ENCODE measurements at places on chromosomes 13 and 19.

GRCh38 chr19:6649185-6649584 is 20.8 kb downstream of the TNFSF14 start:
- no peak for DNase-seq

- DNase-seq: no peak
Measured at GRCh38 chr13:112582263-112582662, 5.7 kb downstream of the TUBGCP3 start.

GRCh38 chr19:13207846-13208671 is 57.8 kb downstream of the IER2 start:
- peak; percentile 62 for DNase-seq

- no peak for DNase-seq
Measured at GRCh38 chr13:51262501-51263211, 40.5 kb downstream of the FAM124A start.

DNA sequence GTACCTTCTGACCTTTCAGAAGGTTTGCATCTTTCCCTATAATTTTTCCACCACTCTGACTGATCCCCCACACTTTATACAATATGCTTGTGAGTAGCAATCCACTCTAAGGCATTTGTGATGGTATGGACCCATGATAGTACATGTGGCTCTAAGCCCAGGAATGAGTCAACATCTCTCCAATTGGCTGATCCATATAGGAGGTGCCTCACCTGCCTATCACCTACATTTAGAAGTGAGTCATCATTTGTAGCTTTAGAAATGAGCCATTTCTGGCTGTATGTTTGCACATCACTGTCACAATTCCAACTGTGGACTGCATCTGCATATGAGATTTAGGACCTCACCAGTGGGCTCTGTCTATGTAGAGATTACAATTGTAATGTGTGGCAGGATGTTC is 133.1 kb upstream of the ZNF91 start:
- no peak for DNase-seq

DNA sequence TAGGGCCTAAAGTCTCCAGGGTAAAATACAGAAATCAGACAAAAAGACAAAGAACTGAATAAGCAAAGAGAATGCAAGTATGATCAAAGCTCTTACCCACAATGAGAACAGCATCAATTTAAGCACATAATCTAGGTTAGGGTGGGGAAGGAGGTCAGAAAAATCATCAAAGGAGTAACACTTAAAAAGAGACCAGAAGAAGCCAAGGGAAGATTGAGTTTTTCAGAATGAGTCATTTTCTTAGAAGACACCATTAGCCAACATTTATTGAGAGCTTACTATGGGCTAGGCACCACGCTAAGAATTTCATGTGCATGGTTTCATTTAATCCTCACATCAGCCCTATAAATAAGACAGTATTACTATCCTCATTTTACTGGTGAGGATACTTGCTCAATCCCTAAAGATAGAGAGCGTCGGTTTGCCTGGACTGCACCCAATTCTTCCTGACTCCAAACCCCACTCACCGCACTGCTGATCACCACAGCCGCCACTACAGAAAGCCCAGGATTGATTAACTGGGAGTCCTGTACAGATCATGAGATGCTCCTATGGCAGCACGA is 1.7 kb upstream of the SHISA2 start:
- DNase-seq: no peak

- DNase-seq: no peak
Measured at GRCh38 chr19:44662691-44663385, 8.4 kb upstream of the CEACAM19 start.

GRCh38 chr13:47794963-47795362 is 206.1 kb downstream of the SUCLA2 start:
- no peak for DNase-seq

GRCh38 chr19:51535535-51535934 is 4.1 kb upstream of the SIGLEC6 start:
- DNase-seq: no peak

GRCh38 chr19:2804156-2805004 is 15.3 kb upstream of the ZNF554 start:
- no peak for DNase-seq

DNA sequence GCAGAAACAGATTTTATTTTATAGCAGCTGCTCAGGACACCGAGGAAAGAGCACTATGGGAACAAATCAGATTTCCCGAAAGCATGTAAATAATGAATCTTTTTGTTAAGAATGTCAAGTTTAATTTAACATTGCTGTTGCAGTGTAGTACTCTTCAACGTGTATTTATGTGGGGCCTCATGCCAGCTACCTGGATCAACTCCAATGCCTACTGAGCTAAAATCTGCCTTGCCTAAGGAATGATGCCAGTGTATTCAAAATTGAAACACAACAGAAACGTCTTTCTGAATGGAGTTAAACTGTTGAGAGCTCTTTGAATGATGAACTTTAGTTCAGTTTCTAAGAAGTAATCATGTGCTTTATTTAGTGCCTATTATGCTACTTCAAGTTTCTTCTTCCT is 1379.8 kb upstream of the ATXN8OS start:
- no peak for DNase-seq

DNA sequence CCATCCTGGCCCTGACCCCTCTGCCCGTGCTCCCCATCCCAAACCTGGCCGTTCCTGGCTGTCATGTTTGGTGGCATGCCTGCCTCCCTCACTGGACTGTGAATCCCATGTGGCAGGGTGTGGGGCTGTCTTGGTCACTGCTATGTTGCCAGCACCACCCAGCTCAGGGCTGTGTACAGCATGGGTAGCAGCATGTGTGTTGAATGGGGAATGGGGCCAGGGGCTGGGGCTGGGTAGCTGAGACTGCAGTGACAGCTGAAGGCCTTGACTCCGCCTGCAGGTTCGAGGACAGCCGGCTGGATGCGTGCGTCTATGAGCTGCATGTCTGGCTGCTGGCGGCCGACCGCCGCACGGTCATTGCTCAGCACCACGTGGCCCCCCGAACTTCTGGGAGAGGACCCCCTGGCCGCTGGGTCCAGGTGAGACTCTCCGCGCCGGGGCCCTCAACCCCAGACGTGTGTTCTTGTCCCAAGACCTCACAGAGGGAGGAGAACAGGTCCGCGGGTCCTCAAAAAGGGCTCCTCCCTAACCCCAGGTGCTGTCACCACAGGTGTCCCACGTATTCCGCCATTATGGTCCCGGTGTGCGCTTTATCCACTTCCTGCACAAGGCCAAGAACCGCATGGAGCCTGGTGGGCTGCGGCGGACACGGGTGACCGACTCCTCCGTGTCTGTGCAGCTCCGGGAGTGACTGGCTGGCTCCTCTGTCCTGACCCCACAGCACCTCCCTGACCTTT is 3.5 kb downstream of the NCCRP1 start:
- DNase-seq: no peak

GRCh38 chr13:33411312-33411711 is 125.8 kb upstream of the STARD13 start:
- DNase-seq: no peak

- no peak for DNase-seq
Measured at GRCh38 chr13:104953588-104953987, 1581.9 kb downstream of the EFNB2 start.

GRCh38 chr13:97327086-97327485 is 105.0 kb downstream of the MBNL2 start:
- no peak for DNase-seq

DNA sequence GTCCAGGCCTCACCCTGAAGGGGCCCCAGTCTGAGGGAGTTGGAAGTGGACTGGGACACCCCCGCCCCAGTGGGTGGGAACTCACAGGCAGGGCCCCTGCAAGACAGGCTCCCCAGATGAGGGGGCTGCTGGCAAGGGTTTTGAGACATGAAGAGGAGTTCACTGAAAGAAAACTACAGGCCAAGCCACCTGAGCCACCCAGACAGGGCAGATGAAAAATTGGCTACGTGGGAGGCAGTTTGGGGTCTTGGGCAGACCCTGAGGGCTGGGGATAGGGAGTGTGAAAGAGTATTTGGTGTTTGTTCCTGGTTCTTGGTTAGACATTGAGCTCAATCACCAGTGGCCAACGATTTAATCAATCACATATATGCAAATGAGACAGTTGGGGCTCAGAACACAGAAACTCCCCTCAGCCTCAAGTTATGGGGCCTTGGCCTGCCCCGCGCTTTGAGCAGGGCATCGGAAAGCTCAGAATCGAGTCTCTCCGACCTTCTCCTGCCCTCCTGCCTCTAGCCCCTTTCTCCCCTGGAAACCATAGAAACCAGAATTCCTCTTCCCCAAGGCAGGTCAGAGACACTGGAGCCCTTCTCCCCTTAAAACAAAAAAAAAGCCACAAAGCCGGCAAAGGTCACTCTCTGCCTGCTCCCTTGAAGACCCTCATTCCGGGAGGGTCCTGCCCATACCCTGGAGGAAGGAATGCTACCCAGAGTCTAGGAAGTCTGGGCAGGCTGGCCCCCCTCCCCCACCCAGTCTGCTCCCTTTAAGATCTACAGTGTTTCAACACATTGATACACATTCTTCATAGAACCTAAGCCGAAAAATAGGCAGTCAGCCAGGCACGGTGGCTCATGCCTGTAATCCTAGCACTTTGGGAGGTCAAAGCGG is 1.3 kb upstream of the ISYNA1 start:
- DNase-seq: no peak

DNA sequence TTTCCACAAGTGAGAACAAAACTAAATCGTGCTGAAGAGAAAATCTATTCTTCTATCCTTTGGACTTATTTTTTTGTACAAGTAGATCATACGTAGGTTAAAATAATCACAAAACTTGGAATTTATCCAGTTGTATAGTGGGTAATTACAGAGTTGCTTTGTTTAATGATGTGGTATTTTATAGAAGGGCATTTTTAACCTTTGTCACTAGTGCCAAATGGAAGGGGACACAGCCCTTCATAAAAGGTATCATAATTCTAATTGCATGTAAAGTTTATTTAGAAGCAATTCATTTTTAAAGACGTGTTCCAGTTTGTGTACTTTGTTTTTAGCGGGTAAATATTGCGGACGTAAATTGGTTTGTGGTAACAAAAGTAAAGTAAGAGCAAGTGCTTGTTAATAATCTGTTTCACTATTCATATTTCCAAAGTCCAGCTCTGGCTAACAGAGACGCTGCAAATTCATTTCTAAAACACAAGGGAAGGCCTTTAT is 99.5 kb downstream of the ERCC5 start:
- no peak for DNase-seq

DNA sequence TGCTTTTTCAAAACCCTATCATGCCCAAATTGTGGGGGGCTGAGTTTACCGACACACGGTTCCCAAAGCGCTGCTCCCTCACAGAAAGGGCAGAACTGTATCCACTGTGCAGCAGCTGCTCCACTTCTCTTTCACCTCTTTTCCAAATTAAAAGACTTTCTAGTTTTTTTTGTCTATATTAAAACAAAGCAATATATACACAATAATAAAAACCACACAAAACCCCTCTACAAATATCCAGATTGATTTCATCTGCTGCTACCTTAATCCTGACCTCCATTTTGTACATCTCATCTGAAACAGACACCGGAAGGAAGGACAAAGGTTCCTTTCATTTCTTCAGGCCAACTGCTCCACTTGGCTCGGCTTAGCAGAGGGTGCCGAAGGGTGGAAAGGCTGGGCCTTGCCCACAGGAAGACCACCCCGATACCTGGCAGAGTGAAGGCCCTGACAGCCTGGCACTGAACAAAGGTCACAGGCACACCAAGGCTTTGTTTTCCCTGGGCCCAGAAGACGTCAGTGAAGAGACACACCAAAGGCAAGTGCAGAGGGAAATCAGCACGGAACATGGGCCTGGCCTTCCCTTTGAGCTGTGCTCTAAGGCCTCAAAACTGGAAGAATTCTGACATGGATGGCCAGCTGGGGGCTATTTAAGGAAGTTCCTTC is 71.6 kb downstream of the LATS2 start:
- no peak for DNase-seq

GRCh38 chr13:42997381-42997780 is 5.3 kb upstream of the EPSTI1 start:
- DNase-seq: no peak

DNA sequence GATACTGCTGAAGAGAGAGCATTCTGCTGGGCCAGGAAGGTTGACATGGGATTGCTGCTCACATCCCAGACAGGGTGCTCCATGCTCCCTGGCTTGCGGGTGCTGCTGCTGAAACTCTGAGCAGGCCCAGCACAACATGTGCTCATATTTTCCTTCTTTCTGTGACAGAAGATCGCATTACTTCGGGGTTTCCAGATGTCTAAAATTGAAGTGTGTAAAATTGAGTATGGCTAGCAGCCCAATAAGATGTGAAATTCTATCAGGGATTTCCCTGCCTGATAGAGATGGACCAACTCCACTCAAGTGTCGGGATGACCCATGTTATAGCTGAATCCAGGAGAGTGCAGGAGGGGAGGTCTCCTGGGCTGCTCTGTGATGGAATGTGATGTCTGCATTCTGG is 55.6 kb upstream of the KL start:
- DNase-seq: no peak

GRCh38 chr13:21139374-21139773 is 37.0 kb downstream of the SKA3 start:
- DNase-seq: no peak

- DNase-seq: no peak
Measured at GRCh38 chr13:97873398-97873797, 80.1 kb upstream of the IPO5 start.

DNA sequence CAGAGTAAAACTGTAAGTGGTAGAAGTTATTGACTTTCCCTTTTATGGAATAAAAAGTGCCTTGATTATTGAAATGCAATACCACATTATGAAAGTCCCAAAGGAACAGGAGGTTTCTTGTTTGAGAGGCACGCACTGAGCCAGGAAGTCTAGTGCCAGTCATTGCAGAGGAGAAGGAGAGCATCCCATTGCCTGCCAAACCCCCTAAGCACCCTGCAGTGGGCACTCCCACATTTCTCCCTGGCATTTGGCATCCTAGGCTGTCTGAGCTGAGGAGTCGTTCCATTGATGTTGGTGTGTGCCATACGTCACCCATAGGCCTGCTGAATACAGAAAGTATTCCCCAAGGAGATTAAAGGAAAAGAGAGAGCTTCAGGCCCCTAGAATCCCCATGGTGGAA is 85.7 kb upstream of the MBNL2 start:
- no peak for DNase-seq

DNA sequence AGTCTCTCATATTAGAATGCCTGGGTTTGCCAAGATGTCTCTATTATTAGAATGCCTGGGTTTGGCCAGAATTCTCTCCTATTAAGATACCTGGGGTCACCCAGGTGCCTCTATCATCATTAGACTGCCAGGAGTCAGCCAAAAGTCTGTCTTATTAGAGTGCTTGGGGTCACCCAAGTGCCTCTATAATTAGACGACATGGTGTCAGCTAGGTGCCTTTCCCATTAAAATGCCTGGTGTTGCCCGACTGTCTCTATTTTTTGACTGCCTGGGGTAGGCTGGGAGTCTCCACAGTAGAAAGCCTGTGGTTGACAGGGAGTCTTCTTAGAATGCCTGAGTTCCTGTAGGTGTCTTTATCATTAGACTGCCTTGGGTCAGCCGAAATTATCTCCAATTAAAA is 1536.6 kb downstream of the UQCRFS1 start:
- no peak for DNase-seq

DNA sequence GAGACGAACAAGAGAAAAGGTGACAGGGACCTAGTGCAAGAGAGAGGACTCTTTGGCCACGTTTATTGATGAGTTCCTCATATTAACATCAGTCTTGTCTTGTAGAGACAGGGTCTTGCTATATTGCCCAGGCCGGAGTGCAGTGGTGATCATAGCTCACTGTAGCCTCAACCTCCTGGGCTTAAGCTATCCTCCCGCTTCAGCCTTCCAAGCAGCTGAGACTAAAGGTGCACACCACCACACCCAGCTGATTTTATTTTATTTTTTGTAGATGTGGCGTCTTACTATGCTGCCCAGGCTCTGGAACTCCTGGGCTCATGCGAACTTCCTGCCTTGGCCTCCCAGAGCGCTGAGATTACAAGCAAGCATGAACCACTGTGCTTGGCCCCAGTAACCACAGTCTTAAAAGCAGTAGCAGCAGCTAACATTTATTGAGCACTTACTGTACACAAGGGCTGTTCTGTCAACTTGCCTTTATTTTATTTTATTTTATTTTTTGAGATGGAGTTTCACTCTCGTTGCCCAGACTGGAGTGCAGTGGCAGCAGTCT is 1.1 kb upstream of the SH2D3A start:
- no peak for DNase-seq

Measured in CD4-positive, alpha-beta T cell treated with Interleukin-2 at 100 ng/mL for 4 hours (primary cell).